ENCODE measurements at places on chromosomes 11 and 22. TPM values are rescaled to one million over a fixed set of nuclear protein-coding genes. Genes with fewer than 3 reads are reported as not detected.

SAC3D1 gene
- 32.3 TPM for total RNA-seq

DKK3 gene
- 17.6 TPM for total RNA-seq

P2RX6 gene
- 4.5 TPM for total RNA-seq

RFPL3 gene
- total RNA-seq, result not detected

SELENOH gene
- 208 TPM for total RNA-seq

FAT3 gene
- 39.2 TPM for total RNA-seq

P2RY2 gene
- 0.27 TPM for total RNA-seq

USP47 gene
- total RNA-seq, result 59.4 TPM

DNA sequence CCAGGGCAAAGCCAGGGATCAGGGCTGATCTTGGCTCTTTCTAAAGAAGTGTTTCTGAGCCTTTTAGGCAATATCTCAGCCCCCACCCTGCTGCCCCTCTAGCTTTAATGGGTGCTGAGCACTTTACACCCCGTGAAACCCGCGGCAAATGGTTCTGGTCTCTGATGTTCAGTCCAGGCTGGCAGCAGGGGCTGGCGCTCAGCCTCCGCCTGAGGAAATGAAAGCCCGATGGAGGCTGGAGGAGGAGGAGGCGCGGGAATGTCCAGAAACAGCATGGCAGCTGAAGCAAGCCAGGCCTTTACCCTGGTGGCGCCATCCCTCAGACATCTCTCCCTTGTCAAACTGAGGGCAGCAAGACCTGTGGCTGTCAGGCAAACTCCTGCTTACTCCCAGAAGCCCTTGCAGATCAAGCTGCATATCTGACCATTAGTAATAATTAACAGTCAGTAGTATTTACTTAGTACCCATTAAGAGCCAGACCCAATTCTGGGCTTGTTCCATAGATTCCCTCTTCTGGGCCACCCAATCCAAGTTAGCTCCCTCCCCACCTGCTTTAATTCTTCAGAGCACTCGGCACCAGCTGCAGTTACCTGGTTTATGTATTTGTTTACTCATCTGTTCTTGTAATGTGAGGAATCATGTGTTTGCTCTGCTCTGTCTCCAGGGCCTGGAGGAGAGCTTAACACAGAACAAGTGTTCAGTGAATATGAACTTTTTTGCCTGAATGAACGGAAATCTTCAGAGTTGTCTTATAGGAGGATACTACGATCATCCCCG lies 15.0 kb upstream of the ALX4 start:
- no peak for DNase-seq

DNA sequence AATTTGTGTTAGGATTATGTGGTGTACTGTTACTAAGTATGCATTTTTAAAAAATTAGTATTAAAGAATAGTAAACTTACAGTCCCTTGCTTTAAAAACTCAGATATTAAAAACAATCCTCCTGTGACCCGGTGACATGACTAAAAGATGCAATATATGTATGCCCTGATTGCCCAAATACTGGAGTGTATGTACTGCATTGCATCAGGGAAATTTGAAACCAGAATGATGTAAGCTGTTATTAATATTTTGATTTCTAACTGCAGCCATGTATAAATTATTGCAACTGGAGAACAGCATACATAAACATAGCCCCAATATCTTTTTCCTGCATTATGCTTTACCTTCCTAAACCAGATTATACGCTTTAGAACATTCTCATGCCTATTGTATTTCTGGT lies 3.7 kb upstream of the HSPA8 start:
- no peak for DNase-seq

- DNase-seq, result no peak
Measured at GRCh38 chr11:127252321-127252720, 251.8 kb upstream of the KIRREL3 start.

DNA sequence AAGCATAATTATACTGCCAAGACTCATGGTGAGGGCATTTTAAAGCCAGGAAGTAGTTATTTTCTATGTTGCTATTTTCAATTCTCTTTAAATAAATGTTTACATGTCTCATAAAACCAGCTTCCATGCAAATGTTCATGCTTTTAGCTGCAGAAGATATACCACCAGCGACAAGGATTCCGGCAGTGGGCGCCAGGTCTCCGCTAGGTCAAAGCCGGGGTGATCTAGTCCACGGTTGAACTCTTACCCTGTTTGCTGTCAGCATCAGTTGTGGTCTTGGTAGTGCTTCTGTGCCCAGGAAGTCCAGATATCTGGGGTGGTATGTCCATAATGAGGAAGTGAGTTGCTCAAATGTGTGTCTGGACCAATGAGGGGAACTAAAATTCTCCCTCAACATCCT lies 265.7 kb downstream of the BRD1 start:
- DNase-seq, result no peak

DNA sequence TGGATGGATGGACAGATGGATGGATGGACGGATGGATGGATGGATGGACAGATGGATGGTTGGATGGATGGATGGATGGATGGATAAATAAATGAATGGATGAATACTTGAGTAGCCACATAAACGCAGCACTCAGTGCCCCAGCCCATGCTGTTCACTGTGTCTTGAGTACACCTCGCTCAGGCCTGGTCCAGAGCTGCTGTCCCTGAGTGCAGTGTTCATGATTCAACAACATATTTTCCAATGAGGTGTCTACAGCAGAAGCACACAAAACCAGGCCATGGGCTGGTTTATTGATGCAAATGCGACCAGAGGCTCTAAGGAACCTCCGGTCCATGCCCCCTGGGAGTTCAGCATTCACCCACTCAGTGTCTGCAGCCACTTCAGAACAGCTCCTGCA lies 584.3 kb downstream of the BRD1 start:
- no peak for DNase-seq

GRCh38 chr11:118430956-118431355 lies 5.3 kb upstream of the KMT2A start:
- DNase-seq, result no peak

DNA sequence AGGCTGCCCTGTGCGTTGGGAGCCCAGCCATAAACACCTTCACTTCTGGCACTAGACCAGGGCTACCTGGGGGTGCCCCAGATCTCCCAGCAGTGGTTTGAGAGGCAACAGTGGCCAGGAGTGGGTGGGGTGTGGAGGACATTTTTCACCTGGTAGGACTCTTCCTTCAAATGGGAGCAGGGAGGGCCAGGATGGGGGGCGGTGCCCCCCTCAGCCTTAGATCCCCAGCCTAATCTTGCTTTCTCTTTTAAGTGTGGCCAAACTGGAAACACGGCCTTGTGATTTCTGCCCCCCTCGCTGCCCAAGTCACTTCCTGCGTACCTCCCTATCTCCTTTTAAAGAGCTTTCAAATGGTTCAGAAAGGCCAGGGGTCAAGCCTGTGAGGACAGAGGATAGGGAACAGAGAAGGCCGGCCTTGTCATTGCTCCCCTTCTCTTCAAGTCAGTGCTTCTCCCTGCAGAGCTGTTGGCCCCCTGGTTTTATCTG lies 800 bp downstream of the KCNJ5 start:
- DNase-seq, result no peak

GRCh38 chr11:57639321-57640067 lies 10.2 kb downstream of the YPEL4 start:
- DNase-seq, result peak; percentile 92

DNA sequence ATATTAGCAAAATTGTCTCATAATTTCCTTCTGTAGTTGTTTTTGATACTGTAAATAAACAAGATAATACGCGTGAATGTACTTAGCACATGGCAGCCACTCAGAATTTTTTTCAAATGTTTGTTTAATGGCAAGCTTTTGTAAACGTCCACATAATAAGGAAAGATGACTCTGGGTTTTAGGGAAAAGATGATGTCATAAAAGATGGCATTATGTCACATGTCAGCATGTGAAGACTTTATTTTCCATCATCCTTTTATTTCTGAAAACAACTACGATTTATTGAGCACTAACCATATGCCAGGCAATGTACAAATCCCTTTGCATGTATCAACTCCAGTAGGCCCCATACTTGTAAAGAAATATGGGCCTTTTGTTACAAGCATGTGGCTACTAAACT lies 139.9 kb downstream of the C11orf91 start:
- DNase-seq, result no peak

Measured in neural crest cell (in vitro differentiated cells).